ENCODE measurements at places on chromosomes 1 and 21.

- no peak for DNase-seq
These were observed 170.5 kb upstream of the KIAA0040 start for GRCh38 chr1:175363031-175363430.

- DNase-seq = no peak
These were observed 3.9 kb upstream of the TMPRSS2 start for GRCh38 chr21:41511858-41512257.

- no peak for DNase-seq
These were observed 5.8 kb downstream of the PCNT start for GRCh38 chr21:46329796-46330195.

DNA sequence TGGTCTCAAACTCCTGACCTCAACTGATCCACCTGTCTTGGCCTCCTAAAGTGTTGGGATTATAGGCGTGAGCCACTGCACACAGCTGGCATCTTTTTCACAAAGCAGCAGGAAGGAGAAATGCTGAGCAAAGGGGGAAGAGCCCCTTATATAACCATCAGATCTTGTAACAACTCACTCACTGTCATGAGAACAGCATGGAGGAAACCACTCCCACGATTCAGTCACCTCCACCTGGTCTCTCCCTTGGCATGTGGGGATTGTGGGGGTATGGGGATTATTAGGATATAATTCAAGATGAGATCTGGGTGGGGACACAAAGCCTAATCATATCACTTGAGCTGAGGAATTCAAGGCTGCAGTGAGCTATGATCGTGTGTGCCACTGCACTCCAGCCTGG, 3.0 kb upstream of the MFSD2A start:
- no peak for DNase-seq

DNA sequence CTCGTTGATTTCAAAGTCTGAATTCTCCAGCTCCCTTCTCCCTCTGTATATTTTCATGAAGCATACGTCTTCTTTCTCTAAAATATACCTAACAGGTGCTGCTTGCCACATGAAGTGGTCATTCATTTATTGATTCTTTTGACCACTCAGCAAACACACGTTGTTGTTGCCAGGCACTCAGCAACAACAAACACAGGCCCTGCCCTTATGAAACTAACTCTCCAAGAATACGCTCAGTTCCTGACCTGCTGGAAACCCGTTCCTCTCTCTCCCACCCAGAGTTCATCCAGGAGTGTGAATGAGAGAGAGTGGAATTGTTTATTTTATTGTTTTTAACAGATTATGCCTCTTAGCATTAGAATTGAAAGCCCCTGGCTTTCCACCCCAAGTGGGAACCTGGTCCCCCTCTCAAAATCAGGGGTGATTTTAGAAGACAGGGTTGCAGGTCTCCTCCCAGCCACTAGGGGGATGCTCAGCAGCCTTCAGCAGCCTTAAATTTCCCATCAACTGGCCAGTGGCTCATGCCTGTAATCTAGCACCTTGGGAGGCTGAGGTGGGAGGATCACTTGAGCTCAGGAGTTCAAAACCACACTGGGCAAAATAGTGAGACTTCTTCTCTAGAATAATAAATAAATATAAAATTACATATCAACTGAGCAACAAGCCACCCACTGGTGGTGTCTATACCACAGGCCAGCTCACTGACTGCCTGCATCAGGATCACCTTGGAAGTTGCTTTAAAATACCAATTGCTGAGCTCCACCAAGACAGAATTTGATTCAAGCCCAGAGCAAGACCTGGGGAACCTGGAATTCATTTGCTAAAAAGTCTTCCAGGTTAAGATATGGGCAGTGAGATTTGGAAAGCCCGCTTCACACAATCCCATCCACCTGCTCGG, 181.0 kb upstream of the KLHDC7A start:
- DNase-seq = no peak

GRCh38 chr1:23701996-23702395, 10.4 kb downstream of the RPL11 start:
- no peak for DNase-seq

GRCh38 chr1:71666609-71667008, 585.8 kb upstream of the ZRANB2 start:
- no peak for DNase-seq

GRCh38 chr1:27487966-27488884, 1.7 kb downstream of the WASF2 start:
- no peak for DNase-seq

GRCh38 chr1:83818916-83819315, 180.0 kb downstream of the TTLL7 start:
- no peak for DNase-seq

GRCh38 chr1:220099826-220100225, 5.9 kb downstream of the IARS2 start:
- no peak for DNase-seq

DNA sequence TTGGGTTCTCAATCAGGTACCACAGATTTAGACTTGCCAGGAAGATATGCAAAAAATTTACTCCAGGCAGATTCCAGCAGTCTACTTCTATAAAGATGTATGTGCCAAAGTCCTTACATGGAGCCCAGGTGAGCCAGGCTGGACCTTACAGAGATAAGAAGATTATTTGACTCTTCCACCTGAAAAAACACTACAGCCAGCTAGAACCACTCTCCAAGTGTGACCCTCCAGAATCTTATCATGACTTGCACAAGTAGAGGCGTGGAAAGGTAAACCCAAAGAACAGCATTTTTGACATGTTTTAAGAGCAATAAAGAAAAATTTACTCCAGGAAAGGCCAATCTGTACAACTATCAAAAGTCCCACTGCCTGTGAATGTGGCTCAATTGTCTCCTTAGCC, 146.8 kb upstream of the DPT start:
- no peak for DNase-seq

DNA sequence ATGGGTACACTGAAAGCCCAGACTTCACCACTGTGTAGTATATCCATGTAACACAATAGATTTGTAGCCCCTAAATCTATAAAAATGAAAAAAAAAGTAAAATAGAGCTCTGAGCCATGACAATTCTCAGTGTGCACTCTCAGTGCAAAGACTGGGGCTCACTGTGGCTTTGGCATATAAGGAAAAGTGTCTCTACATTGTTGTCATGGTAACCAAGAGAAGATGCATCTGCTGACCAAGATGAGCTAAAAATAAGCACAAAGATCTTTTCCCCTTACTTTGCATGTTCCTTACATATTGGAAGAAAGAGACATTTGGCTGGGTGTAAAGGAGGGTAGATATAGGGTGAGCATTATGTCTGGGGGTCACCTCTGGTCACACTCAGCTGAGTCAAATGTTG, 12.0 kb downstream of the PGLYRP4 start:
- no peak for DNase-seq

DNA sequence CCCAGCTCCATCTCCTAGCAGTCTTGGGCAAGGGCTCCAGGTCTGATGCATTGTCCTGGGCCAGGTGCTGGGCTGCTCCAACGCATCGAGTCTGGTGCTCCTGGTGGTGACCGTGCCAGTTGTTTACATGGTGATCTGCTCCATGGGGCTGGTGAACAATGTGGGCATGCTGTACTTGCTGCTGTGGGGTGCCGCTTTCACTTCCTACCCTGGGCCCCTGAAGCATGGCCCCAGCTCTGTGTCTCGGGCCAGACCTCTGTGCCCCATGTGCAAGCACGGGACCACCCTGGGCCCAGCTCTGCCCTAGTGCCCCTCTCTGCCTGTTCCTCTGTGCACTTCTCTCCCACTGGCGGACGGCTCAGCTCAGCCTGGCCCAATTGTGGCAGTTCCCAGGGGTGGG, 119.4 kb downstream of the MAST2 start:
- DNase-seq = no peak

GRCh38 chr21:30126576-30126975, 40.0 kb downstream of the CLDN17 start:
- no peak for DNase-seq

- DNase-seq = no peak
These were observed 4.4 kb upstream of the IGSF3 start for GRCh38 chr1:116671912-116672311.

GRCh38 chr21:25313829-25314228, 293.5 kb downstream of the MRPL39 start:
- DNase-seq = no peak

- no peak for DNase-seq
These were observed 80.3 kb downstream of the SSBP3 start for GRCh38 chr1:54325703-54326461.

DNA sequence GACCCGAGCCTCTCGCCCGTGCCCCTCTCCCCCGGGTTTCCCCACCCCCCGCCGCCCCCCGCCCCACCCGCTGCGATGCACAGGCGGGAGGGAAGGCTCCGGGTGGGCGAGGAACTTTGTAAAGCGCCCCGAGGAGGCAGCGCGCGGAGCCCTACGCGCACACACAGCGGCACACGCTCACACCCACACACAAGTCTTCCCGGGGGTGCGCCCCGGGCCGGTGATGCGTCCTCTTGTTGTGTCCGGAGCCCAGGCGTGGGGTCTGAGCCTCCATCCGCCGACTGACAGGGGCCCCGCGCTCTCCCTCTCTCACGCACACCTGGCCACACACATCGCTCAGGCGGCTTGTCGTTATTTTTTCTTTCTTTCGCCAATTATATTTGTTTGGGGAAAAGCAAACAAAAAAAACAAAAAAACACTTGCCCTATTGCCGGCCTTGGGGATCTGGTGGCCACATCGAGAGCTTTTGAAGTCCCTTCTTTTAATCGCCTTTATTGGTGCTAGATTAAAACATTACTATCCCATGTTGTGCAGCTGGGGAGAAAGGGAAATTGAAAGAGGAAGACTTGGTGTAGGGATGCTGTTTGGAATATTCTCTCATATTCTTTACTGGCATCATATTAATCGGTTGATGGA, 770 bp downstream of the NTNG1 start:
- no peak for DNase-seq

- DNase-seq = no peak
These were observed 105.6 kb upstream of the PLXNA2 start for GRCh38 chr1:208349694-208350330.

DNA sequence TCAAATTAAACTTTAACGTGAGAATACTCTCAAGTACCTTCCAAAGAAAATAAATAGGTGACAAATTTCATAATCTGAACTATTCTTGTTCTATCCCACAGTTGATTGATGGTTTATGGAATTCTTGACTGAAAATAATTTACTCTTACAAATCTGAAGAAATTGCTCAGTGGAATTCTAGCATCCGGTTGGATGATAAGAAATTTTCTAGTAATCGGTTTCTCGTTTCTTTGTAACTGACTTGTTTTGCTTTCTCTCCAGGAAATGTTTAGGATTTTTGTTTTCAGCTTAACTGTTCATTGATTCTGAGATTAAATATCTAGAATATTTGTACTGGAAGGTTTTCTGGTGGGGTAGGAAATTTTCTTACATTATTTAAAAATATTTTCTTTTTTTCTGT, 558.9 kb upstream of the ADAMTS5 start:
- no peak for DNase-seq

DNA sequence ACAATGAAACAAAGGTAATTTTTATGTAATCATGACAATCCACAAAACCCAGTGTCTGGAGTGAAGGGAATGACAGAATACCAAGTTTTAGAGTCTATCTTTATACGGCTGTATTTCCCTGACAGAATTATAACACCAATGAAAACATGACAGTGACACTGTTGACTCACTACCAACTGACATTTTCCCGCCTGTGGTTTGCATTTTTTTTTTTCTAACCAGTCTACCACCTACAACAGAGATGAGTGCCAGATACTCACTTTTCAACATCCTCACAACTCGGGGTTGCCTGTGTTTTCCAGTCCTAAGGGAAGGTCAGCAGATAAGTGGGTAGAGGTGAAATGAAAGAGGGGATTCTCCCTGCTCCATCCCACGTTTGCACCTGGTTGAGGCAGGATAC, 118.9 kb downstream of the KCNJ6 start:
- no peak for DNase-seq

- no peak for DNase-seq
These were observed 2.5 kb upstream of the SLC25A44 start for GRCh38 chr1:156191292-156191964.

DNA sequence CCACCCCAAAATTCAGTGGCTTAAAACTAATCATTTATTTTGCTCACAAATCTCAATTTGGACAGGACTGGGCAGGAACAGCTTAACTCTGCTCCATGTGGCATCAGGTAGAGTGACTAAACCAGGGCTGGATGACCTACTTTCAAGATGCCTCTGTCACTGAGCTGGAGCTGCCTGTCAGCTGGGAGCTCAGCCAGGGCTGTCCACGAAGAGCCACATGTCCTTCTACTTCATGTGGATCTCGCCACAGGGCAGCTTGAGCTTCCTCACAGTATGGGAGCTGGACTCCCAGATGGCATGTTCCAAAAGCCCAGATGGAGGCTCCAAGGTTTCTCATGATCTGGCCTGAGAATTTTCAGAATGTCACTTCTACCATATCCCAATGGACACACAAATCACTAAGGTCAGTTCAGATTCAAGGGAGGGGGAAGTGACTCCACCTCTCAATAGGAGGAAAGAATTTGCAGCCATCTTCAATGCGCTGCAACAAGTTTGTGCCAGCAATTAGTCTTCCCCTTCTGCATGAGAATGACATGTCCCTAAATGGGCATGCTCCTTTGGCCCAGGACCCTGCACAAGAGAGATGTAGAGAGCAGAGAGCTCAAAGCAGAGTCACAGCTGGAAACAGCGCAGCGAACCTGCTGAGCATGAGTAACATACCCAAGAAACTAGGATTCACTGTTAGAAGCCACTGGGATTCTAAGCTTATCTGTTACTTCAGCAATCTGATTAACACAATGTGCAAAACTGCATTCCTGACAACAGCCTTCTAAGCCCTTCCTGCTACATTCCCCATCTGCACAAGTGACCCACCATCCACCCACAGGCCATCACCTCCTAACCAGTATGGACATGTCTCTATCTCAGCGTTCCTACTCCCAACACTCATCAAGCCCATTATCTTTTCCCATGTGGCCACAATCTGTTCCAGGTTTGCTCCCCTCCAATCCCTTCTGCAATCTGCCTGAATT, 17.0 kb downstream of the HLCS start:
- DNase-seq = no peak

DNA sequence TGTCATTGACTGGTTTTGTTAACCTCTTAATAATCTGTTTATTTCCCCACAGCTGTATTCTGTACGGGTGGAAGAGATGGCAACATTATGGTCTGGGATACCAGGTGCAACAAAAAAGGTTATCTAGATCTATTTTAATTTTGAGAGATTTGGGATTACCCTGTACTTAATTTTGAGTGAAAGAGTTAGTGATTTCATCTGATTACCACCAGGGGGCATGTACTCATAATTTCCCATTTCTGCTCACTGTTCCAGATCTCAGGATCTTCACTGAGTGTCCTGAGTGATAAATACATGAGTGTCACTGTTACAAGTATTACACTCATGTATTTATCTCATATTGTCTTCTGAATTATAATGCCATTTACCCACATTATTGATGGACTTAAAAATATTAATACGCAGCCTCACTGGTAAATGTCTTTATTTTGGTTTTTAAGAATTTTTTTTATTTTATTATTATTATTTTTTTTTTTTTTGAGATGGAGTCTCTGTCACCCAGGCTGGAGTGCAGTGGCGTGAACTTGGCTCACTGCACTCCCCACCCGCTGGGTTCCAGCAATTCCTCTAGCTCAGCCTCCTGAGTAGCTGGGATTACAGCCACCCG, 27.4 kb downstream of the DTL start:
- DNase-seq = no peak

DNA sequence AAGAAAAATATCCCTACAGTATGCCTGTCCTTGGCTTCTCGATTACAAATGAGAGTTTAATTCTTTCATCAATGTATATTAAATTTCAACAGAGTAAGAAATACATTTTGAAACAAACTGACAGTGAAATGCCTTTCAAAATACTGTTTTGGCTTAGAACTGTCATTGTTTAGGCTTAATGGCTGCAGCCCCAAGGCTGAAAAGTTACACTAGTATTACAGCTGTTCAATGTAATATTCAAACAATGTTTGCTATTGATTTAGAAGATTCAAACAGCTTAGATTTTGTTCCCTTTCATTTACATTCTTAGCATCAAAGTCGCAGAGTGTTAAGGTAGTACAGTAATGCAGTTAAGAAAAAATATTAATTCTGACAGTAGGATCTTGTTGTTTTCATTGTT, 882.9 kb upstream of the ADGRL2 start:
- DNase-seq = no peak
